Fibroblast of skin of abdomen (primary cell): ENCODE measurements at places on chromosomes 16 and 17.

- no peak for DNase-seq
Measured at GRCh38 chr17:74016461-74016860, 187.0 kb upstream of the RPL38 start.

- DNase-seq, result no peak
Measured at GRCh38 chr16:50457979-50458491, 89.2 kb upstream of the BRD7 start.

- DNase-seq, result no peak
Measured at GRCh38 chr17:8793649-8794048, 5.5 kb downstream of the MFSD6L start.

- peak; percentile 47 for DNase-seq
Measured at GRCh38 chr17:74842599-74843351, 16.9 kb downstream of the GRIN2C start.

DNA sequence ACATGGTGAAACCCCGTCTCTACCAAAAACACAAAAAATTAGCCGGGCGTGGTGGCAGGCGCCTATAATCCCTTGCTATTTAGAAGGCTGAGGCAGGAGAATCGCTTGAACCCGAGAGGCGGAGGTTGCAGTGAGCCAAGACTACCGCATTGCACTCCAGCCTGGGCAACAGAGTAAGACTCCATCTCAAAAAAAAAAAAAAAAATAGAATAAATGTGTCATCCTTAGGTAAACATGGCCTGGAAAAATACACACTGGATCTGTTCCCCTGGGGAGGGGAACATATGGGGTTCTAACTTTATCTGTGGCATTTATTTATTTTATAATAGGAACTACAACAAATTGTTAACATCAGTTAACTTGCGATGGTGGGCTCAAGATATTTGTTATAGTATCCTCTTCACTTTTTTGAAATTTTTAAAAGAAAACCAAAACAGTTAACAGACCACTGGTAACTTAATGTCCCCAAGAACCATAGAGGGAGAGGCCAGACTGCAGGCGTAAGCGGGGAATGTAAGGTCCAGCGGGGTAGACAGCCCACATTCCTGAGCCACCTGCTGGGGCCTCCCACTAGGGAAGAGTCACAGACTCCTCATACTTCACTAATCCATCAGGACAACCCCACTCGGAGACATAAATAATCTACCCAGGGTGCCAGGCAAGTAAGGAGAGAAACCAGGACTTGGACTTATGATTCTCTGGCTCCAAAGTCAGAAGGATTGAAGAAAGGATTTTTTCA is 12.5 kb upstream of the TXNDC11 start:
- DNase-seq, result no peak

DNA sequence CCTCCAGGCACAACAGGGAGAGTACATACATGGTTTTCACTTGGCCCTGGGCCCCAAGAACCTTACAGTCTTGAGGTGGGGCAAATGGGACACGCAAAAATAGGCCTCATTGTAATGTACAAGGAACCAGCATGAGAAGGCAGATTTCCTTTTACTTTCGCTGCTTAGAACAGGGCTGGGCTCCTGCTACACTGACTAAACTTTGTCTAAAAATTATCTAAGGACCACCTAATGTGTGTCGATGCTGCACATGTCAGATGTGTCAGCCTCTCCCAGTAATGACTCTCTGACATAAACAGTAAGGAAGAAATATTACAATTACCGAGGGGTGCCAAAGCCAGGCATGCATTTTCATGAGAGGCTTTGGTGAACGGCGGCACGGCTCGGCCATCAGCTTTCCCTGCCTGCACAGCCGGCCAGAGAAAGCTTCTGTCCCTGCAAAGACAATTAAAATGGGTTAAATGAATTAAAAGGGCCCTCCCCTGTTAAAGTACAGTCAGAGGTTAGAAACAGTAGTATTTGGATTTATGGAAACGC is 224.2 kb upstream of the IRX3 start:
- DNase-seq, result no peak

GRCh38 chr16:25177831-25178688 is 38.7 kb upstream of the AQP8 start:
- DNase-seq, result no peak

DNA sequence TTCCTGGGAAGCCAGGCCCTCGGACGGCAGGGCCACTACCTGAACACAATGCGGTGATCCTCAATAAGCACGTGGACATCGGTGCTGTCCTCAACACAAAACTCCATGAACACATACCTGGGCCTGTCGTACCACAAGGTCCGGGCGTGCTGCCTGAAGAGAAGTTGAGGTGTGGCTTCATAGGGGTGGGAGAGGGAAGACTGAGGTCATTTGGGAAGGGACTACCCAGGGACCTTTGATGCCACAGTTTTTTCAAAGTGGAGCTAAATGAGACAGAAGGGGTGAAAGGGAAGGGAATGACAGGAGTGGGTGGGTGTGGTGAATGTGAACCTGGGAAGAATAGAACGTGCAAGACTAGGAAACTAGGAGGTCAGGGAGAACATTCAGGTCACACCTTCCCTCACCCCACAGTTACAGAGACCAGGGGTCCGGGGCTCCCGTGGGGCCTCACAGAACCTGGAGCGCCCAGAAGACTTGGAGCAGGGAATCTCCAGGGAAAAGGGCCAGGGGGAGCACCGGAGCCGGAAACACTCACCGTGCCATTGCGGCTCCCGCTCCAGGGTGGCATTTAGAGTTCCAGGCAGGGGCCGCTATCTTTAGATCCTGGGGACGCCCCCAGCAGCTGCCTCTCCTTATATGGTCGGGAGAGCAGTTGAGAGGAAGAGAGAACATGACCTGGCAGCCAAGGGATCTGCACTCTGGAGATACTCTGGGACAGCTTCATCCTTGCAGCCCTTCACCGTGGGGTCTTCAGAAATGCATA is at the start of gene PTGES3L:
TSS of gene PTGES3L (minus strand) at position 570 of the 763 bp plus-strand sequence. CDS start at position 543, 27 bp downstream.
- peak; percentile 59 for DNase-seq

DNA sequence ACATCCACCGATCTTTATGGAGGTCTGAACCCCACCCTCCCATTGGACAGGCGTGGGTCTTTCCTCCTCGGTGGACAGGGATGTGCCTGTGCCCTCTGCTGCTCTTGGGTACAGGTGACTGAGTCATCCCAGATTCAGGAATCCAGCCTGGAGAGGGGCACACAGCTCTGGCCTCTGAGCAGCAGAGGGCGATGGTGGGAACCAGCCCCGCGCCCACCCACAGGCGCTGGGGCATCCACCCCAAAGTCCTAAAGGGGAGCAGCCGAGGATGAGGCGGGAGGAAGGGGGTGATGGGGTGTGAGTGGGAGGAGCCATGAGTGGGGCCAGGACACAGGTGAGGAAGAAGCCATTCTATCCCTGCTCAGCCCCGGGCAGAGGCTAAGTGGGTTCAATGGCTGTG is 35.0 kb downstream of the ENGASE start:
- DNase-seq, result no peak

DNA sequence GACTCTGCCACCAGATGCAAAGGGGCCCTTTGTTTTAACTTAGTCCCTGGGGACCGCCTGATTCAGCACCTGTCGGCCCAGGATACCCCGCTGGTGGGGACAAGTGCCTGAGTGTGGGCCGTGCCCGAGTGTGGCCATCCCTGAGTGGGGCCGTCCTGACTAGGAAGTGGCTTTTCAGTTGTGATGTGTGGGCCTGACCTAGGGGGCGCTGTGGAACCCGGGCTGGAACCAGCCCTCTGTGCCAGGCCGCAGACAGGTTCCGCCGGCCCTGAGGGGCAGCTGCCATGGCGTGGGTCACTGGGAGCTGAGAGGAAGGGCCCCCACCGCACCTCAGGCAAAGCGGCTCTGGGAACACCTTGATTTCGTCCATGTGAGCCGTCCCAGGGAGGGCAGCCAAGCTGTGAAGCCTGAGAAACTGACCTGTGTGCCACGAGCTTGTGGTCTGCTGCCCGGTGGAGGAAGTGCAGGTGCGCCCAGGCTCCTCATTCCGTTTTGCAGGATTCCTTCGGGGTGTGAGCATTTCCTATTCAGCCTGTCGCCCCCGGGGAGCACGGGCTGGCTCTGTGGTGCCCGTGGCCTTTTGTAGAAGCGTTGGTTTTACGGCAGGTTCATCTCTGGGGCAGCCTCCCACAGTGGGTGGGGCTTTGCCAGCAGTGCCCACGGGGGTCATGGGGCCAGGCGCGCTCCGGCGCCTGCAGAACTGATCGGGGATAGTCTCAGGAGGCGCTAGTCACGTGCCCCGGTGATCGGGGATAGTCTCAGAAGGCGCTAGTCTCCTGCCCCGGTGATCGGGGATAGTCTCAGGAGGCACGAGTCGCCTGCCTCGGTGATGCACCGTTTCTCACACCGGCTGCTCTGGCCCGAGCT is 5.3 kb downstream of the RPL13 start:
- no peak for DNase-seq

DNA sequence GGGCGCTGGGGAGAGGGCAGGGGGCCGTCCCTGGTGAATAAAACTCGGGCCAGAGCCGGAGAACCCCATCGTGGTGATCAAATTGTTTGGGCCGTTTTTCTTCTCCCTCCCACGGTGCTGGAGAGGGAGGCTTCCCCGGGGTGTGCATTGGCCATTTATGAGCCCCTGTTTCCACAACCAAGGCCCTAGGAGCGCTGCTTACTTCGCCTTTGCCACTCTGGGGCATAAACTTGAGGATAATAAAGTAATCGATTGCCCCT is 544 bp downstream of the CCP110 start:
- no peak for DNase-seq

DNA sequence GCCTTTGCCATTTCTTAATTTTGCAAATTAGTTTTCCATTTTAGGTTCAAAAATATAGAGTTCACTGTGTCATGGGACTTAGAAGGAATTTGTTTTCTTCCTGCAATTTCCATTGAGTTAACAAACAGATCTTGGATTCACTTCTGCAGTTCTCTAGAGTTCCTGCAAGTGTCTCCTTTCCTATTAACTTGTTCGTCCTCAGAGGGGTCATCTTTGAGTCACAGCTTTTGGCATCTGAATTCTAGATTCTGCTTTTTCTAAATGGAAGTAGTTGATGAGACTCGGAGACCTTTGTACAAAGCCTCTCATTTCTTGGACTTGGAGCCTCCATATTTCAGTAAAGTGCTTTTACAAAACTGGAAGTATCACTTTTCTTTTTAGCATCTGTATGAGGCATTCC is 323.3 kb downstream of the BCAS3 start:
- peak; percentile 45 for DNase-seq

DNA sequence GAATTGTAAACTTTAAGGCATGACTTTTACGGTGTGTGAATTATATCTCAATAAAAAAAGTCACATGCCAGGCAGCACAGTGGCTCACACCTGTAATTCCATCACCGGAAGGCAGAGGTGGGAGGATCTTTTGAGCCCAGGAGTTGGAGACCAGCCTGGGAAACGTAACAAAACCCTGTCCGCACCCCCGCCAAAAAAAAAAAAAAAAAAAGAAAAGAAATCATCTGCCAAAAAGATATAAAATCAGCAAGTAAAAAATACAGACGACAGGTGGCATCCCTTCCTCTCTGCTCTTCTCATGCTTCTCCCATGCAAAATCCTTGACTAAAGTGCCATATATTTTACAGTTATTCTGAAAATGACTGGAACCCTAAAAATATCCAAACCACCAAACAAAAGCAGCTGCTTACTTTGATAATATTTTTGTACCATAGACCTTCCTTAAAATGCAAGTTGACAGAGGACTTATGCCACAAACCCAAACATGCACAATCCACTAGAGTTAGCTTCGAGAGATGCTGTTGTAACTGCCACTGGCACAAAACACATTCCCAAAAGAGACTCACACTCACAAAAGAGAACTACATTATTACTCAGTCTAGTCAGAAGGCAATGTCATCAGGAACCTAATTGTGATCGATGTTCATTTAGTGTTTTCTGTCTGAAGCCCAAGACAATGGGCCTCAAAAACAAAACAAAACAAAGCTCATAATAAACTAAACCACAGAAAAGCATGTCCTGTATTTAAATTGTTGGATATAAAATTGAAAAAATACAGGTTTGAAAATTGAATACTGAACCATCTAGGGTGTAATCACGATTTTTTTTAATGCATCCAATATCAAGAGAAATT is 2.4 kb downstream of the CRLF3 start:
- DNase-seq, result no peak

- DNase-seq, result peak; percentile 31
Measured at GRCh38 chr17:59804901-59805465, 87.8 kb downstream of the TUBD1 start.

GRCh38 chr17:79490530-79490929 is 120.3 kb downstream of the RBFOX3 start:
- no peak for DNase-seq

GRCh38 chr16:72149676-72150464 is 22.1 kb downstream of the PMFBP1 start:
- no peak for DNase-seq

- peak; percentile 82 for DNase-seq
Measured at GRCh38 chr16:67268136-67268579, 11.2 kb upstream of the PLEKHG4 start.

DNA sequence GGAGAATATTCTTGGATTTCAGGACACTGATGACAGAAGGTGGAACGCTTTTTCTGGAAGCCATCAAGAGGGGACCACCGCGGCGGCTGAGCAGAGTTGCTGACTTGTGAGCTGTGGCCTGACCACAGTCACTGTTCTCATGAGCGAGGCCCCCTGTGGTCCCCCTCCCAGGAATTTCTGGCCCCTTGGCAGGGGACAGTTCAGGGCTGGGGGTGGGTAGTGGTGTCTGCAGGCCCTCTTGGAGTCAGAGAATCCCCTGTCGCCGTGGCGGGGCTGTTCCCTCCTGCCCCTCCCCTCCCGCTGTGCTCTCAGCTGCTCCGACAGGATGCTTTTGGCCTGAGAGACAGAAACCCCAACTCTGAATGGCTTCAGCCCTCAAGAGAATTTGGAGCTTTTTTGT is 292.0 kb downstream of the SEC14L1 start:
- no peak for DNase-seq

DNA sequence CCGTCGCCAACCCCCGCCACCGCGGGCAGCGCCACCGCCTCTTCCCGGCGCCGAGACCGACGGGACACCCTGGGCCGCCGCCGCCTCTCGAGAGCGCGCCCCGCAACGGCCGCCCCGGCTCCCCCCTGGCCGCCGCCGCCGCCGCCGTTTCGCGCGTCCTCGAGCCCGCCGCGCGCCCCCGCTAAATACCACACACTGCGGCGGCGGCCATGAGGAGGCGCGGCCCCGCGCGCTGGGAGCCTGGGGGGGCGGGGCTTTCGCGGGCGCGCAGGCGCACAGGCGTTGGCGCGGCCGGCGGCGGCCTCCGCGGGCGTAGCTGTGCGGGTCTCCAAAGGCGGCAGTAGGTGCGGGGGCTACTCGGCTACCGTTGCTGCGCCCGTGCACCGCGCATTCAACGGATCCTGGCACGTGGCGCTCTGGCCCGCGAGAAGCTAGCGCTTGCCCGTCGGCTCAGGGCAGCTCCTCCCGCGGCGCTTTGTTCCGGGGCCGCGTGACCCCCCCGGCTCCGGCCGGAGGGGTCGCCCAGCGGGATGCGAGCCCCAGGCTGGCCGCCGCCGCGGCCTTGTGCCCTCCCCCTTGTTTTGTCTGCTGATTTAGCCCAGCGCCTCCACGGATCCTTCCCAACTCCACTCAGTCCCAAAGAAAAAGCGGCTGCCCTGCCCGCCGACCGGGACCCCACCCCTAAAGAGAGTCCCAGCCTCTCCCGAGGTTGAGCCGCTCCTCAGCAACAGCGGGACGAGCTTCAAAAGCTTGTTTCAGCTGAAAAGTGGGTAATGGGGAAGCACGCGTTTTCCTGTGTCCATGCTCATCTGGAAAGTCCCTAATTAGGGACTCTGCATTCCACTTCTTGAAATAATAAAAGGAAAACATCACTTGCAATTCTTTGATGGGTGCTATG is at the start of gene SIAH1:
TSS of gene SIAH1 (minus strand) at position 161 of the 898 bp plus-strand sequence. CDS start 22,985 bp downstream, outside the sequence.
- DNase-seq, result peak; percentile 89
